Frontal cortex (tissue), 4 donors: ENCODE measurements at places on chromosomes 7 and 10. TPM values are rescaled to one million over a fixed set of nuclear protein-coding genes. Genes with fewer than 3 reads are reported as not detected.

Gene ASB10
- total RNA-seq: not detected

Gene VSTM4
- 2.4 TPM for total RNA-seq

Gene RASA4
- 27.3 TPM for total RNA-seq

Gene OR2A12
- not detected for total RNA-seq

Gene PTF1A
- 0.41 TPM for total RNA-seq

Gene ERVW-1
- total RNA-seq: not detected

Gene BEND7
- total RNA-seq: 9.8 TPM

Gene SKAP2
- total RNA-seq: 11.0 TPM

Gene FAM131B
- total RNA-seq: 73.8 TPM

Gene ANKRD1
- total RNA-seq: not detected

Gene LRGUK
- 14.3 TPM for total RNA-seq
